ENCODE measurements at places on chromosomes 11 and 22.

- no peak for DNase-seq
Measured at GRCh38 chr11:3121931-3122774, 43.0 kb downstream of the OSBPL5 start.

DNA sequence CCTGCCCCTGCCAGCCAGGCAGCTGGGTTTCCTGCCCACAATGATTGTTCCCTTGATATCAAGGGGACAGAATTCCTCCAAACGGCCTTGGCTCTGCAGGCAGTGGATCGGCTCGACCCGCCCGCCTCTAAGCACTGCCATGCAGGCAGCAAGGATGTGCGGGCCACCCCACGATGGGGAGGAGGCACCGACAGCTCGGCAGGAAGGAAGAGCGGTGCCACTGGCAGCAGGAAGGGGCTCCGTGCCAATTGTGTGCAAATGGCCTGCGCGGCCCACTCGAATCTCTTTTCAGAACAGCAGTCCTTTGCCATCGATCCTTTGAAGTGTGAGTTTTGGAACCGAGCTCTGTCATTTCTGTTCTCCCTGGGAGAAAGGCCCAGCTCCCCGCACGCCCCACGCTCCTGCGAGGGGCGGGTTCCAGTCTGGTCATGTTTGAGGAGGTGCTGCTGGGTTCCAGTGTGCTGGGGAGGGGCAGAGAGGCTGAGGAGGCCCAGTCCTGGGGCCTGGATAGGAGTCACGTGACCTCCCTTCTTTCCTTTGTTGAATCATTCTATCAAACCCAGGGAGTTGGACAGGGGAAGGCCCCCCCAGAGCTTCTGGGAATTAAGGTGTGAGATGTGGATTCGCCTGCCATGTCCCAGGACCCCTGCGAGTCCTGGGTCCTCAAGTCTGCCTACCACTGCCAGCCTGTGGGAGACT is 406.0 kb downstream of the CTTN start:
- no peak for DNase-seq

DNA sequence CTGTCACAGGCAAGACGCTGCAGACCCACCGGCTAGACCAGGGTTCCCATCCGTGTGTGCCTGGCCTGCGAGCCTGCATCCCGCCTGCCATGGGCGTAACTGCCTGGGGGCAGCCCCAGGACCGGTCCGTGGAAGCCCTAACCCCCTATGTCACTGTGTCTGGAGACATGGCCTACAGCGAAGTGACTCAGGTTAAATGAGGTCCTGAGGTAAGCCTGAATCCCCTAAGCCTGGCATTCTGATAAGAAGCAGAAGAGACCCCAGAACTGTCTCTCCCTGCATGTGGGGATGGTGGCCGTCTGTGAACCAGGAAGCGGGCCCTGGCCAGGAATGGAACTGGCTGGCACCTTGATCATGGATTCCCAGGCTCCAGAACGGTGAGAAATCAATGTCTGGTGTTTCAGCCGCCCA is 570.1 kb downstream of the BRD1 start:
- no peak for DNase-seq

- DNase-seq = no peak
Measured at GRCh38 chr11:15624701-15625100, 510.0 kb downstream of the INSC start.

GRCh38 chr22:29197096-29197495 is 8.6 kb upstream of the EMID1 start:
- no peak for DNase-seq

DNA sequence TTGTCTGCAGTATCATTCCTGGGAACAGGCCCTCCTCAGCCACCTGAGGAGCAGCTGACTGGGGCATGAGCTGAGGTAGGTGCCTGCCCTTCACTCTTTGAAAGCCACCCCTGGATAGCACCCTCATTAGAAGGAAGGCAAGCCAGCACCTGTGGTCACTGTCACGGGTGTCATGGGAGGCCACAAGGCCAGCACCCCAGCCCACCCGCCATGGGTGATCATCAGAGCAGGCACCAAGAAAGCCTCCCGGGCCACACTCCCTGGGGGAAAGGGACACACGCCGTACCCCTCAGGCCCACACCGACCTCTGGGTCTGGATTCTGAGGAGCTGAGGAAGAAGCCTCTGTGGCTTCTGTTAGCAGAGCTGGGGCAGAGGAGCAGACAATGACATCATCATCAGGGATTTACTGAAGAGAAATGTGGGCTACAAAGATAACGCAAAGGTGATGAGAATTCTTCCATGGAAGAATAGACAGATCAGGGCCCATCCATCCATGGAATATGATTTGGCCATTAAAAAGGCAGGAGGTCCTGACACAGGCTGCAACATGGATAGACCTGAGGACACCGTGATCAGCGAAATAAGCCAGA is 16.7 kb upstream of the NAP1L4 start:
- no peak for DNase-seq

GRCh38 chr11:126884594-126884993 is 116.0 kb downstream of the KIRREL3 start:
- no peak for DNase-seq

DNA sequence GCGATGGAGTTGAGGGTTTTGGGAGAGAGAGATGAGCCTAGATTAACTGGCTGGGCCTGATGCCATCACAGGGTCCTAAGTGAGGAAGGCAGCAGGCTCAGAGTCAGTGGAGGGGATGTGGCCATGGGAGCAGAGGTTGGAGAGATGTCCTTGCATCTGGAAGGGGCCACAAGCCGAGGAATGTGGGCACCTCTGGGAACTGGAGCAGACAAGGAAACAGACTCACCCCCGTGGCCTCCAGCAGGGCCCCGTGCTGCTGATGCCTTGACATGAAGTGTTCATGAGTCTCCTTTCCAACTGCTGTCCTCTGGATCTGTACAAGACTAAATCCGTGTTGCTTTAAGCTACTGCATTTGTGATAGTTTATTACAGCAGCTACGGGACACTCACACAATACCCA is 49.2 kb downstream of the SHISAL1 start:
- no peak for DNase-seq

Data from H4 (cell line).